ENCODE measurements at places on chromosomes 13 and 19.
A peak's percentile ranks its signal among the peaks of the same experiment; 100 is the strongest.

DNA sequence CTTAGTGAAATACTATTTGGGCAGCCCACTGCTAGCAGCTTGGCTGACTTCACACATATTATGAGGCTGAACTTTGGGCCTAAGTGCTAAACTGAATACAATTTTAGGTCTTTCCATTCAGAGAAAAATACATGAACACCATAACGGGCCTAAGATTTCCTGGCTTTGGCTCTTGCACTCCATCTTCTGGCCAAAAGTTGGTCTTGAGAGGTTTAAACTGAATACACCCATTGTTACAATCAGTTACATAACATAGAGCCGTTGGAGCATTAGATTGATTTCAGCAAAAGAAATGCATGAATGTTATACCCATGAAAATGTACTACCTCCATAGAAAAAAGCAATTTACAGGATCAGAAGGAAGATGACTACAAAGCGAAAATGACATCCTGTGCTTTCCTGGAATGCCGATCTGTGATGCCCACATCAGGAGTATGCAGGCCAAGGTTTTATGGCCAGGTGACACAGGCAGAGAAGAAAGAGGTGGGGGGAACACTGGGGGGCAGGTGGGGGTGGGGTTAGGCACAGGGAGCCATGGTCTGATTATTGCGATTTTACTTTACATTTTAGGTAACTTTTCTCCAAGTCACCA, 11.1 kb upstream of the SHISA2 start:
- peak; percentile 19 for DNase-seq

GRCh38 chr19:30420316-30420715, 48.1 kb downstream of the ZNF536 start:
- no peak for DNase-seq

GRCh38 chr13:46521921-46522747, 30.8 kb upstream of the LRCH1 start:
- no peak for DNase-seq

GRCh38 chr13:53105890-53106289, 77.3 kb downstream of the OLFM4 start:
- no peak for DNase-seq

GRCh38 chr19:28289295-28290063, 923.5 kb downstream of the UQCRFS1 start:
- DNase-seq: no peak

DNA sequence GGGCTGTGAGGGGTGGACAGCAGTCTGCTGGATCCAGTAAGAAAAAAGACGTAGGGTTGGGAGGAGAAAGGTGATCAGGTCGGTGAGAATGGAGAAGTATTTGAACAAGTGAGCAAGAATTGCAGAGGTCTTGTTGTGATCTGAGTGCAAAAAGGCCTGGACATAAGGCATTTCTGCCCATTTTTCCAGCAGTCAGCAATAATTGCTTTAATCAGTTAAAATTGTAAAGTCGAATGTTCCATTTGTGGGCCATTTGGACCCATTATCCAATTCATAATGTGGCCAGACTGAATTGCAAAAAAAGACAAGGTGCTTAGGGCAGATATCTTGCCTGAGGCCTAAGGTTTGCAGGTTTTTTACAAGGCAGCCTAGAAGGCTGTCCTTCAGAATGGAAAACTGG, 86.1 kb downstream of the ZNF737 start:
- no peak for DNase-seq

DNA sequence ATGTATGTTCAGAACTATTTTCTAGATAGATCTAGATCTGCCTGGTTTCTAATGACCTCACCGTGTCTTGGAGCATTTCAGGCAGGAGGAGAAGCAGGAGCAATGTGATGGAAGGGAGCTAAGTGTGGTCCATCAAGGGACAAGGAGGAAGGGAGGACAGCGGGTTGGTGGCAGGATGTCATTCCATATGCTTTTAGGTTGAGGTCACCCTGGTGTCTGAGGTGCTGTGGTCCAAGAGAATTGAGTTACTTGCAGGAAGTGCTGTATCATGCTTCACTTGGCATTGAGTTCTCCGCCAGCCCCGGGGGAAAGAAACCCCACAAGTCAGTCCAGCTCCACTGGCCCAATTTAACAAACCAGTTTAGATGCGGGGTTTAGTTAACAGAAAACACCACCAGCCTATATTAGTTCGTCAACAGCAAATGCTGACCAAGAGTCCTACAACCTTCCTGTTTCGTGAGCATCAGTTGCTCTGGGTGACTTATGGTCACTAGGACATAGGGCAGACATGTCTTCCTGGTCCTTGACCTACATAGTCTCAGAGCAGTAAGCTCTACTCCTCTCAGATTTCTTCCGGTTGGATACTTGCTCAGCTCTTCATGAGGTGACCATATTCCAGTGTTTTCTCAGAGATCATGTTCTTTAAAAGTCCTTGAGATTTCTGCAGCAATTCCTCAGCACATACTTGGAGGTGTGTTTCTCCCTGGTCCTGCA, 79.4 kb downstream of the MBNL2 start:
- DNase-seq: no peak

- no peak for DNase-seq
These were observed 223.5 kb upstream of the MAB21L1 start for GRCh38 chr13:35699825-35700510.

- DNase-seq: no peak
These were observed 15.8 kb upstream of the GARIN5A start for GRCh38 chr19:50492303-50493052.

- DNase-seq: peak; percentile 87
These were observed 134.4 kb upstream of the TSC22D1 start for GRCh38 chr13:44710576-44710975.

DNA sequence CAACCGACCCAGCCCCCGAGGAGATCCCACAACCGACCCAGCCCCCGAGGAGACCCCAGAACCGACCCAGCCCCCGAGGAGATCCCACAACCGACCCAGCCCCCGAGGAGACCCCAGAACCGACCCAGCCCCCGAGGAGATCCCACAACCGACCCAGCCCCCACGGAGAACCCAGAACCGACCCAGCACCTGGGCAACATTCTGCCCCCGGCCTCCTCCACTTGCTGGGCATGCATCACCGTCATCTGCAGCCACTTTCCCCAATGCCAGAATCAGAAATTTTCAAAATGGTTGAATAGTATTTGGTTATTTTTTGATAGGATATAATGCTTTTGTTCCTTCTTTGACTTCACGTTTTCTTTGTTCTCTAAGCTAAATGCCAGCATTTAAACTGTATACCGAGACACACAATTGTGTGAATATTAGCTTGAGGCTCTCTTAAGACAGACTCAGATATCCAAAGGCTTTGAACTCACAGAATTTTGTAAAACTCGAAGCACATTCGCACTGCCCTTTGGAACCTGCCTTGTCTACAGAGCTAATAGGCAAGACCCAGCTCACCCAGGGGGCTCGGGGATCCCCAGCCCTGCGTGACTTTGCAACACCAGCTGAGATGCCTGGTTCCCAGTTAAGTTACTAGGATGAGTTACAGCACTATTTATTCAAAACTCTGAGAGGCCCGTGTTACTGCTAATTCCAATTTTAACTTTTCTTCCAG, 15.5 kb upstream of the RASA3 start:
- DNase-seq: no peak

- DNase-seq: no peak
These were observed 116.7 kb downstream of the SOX1 start for GRCh38 chr13:112183532-112184090.

DNA sequence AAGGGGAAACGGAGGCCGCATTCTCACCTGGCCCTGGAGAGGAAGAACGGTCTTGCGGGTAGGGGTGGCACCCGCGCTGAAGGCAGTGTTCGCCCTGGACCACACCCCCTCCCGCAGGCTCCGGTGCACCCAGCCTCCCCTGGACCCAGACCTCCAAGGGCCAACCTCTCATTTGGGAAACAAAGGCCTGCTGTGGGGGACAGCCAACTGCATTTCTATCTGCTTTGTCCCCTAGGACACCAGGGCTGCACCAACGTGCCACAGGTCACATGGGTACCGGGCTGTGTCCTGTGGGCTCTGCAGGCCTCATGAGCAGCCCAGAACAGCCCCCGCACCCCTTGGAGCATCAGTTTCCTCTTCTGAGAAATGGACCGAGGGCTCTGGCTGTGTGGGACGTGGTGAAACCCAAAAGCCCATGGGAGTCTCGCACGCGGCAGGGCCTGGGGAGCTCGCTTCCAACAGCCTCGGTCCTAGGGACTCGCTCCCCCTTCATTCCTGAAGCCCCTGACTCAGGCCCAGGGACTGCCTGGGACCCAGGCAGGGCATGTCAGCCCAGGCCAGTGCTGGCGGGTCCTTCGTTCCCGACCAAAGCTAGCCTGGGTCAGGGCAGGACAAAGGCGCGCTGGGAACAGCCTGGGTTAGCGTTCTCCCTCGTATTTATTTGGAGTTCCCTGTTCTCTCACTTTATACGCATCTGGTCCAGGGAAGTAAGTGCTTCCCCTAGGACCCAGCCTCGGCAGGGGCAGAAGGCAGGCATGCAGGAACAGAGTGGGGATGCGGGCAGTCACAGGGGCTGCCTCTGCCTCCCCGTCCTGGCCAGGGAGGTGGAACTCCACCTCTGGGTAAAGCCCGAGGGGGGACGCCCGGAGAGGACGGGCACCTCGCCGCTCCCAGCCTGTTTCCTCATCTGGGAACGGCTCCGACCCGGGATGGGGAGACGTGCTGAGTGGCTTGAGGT, 4.6 kb downstream of the TCF3 start:
- DNase-seq: no peak

Measured in NCI-H226 (cell line).